ENCODE measurements at places on chromosomes 11 and 22.

DNA sequence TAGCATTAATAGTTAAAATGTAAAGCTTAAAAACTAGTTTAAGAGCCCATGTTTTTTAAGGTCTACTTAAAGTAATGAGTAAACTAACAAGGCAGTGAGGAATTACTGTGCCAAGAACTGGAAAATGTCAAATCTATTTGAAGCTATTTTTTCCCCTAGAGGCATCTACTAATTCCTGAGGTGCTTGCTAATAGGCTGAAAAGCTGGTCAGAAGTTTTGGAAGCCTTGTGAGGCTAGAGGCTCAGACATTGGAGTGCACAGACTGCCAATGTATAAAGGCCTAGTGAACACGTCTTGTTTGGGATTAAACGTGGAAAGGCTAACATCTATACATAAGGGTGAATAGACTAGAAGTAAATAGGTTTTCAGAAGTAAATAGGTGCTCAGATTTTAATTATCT, 136.5 kb upstream of the C11orf87 start:
- DNase-seq, result no peak

- DNase-seq, result no peak
Measured at GRCh38 chr11:111549196-111549868, 8.8 kb downstream of the LAYN start.

DNA sequence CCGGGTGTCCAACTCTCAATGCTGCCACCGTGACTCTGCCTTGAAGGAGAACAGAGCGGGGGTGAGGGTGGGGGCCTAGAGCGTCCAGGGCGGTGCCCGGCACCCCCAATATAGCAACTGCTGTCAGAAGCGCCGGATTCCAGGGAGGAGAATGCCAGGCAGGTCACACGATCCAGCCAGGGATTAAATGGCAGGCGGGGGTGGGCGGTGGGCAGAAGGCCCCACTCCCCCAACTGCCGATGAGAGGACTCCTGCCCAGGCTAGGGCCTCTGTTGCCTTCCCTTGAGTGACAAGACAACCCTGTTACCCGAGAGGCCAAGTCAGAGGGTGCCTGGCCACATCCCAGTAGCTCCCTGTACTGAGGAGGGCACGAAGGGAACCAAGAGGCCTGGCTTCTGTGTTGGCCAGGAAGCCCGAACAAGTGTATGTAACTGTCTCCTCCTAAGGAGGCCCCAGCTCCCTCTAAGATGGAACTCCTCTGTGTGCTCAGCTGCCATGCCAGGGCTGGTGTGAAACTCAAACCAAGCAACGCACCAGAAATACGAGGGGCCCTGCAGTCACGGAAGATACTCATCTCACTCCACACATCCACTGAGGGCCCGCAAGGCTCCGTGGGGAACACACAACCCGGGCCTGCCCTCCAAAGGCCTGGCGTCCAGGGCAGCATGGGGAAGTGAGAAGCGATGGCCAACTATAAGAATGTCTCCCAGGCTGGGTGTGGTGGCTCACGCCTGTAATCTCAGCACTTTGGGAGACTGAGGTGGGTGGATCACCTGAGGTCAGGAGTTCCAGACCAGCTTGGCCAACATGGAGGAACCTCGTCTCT, 3.0 kb downstream of the PACSIN3 start:
- DNase-seq, result no peak

DNA sequence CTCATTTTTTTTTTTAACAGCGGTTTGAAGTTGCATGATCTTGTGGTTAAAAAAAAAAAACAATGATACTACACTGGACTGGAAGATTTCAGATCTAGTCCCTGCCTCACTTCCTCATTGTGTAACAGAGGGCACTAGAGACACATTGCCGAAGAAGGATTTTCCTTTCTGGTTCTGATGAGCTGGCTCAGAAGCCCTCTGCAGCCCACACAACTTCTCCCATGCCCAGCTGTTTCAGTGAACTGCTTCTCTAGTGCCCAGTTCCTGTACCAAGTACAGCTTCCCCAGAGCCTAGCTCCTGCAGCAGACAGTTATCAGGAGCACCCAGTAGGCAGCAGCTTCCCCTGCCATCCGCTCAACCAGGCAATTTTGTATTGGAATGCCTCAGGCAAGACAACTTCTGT, 29.5 kb upstream of the ANO5 start:
- DNase-seq, result no peak

GRCh38 chr11:14705067-14705466, 61.5 kb downstream of the PDE3B start:
- no peak for DNase-seq

DNA sequence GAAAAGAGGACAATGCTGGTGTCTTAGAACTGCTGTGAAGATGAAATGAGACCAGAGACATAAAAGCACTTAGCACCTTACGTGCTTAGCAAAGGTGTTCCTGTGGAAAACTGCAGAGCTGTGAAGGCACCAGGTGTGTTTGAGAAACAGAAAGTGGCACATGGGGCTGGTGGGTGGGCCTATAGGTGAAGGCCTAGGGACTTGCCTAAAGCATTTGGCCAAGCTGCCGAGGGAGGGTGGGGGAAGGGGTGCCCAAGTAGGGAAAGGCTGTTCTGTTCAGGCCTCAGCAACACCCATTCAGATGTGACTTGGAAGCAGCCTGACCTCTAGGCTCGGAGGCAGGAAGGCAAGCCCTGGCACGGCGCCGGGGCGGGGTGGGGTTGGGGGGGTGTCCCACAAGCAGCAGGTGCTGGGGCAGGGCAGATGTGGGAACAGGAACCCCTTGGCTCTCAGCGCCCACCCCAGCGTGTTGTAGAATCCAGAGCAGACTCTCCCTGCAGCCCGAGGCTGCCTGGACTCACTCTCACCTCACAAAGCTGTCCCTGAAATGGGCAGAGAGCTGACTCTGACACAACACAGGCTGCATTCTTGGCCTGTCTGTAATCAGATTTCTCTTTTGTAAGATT, 366.7 kb upstream of the NARS2 start:
- no peak for DNase-seq

DNA sequence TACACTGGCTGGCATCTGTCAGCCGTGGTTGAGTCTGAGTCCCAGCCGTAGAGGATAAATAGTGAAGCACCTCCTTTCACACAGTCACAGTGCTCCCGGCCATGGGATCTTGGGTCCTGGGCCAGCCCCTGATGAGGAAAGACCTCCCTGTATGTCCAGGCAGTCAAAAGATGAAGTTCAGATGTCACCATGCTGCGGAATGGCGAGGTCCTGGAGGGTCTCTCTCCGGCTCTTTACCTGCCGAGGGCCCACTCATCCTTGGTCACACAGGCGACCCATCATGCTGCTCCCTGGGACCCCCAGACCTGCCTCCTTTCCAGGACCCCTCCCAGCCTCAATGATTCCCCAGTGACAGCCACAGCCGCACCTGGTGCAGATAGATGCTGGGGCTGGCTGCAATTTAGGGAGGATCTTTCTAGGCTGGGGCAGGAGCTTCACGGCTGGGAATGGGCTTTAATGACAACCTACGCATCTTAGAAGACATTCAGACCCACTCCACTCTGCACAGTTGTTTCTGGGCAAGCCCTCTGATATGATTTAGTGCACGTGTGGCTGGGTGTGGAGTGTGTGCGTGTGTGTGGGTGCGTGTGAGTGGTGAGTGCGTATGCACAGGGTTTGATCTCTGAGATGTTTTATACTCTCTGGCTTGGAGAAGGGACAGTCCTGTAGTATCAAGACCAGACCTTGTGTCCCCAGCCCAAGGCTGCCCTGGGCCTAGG, 79.7 kb downstream of the FBLN1 start:
- no peak for DNase-seq

- no peak for DNase-seq
Measured at GRCh38 chr11:61968758-61969390, 1.4 kb upstream of the FTH1 start.

DNA sequence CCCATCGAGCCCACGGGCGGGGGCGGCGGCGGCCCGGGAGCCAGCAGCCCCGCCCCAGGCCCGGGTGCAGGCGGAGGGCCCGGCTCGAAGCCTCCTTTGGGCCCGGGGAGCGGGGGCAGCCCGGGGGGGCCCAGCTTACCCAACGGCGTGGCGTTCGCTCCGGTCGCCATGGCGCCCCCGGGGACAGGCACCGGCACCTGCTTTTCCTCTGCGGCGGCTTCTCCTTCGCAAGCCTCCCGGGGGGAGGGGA, 194 bp downstream of the SF1 start:
- DNase-seq, result no peak

- peak; percentile 23 for DNase-seq
Measured at GRCh38 chr11:130513132-130513531, 64.7 kb downstream of the ADAMTS15 start.

DNA sequence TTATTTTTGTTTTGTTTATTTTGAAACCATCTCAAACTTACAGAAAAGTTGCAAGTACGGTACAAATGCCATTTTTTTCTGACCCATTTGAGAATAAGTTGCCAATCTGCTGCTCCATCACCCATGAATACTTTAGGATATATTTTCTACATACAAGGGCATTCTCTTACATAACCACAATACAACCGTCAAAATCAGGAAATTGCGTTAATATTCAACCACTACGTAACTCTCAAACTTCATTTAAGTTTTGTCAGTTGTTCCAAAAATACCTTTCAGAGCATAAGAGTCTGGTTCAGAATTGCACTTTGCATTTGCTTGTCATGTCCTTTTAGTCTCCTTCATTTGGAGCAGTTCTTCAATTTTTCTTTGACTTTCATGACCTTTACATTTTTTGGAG, 194.3 kb upstream of the BDNF start:
- no peak for DNase-seq

DNA sequence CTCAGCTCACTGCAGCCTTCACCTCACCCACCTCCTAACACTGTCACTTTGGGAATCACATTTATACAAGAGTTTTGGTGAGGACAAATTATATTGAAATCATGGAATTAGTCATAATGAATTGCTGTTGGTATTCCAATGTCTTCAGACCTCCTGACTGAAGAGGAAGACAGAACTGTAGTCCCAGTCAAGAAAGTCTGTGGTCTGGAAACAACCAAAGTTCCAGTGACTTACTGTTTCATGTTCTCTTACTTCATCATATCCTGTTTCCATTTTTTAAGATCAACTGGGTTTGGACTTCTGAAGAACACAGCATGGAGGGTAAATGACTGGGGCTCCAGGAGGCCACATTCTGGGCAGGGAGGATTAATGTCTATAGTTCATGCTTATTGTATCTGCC, 43.0 kb upstream of the HIPK3 start:
- no peak for DNase-seq

DNA sequence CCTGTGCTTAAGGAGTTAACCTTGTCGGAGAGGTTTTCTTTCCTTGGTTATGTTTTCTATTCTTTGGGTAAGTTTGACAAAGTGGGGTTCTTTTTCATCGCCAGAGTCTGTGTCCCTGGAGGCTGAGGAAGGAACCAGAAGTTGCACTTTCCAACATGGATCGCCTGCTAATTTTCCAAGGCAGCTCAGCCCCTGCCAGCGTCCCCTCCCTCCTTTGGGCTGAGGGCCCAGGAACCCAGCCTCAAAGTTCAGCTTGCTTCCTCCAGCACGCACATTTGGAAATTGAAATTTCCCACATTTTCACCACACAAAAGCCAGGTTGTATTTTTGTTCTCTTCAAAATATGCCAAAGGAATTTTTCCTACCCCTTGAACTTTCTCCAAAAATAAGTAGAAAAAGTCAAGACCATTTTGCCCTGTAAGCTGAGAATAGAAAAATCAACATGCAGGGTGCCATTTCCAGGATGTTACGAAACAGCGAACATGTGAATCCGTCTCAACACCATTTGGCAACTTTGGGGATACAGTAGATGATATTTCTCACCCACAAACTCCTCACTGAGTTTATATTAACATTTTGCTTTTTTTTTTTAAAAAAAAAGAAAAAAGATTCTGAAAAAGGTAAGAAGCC, 343.5 kb downstream of the TENM4 start:
- DNase-seq, result no peak

All from NCI-H2081 (cell line).